ENCODE measurements at places on chromosomes 13 and 19. TPM values are rescaled to one million over a fixed set of nuclear protein-coding genes. Genes with fewer than 3 reads are reported as not detected.

Gene PLK5
- total RNA-seq: not detected

Gene ZNF738
- total RNA-seq: 28.2 TPM

Gene RXFP2
- total RNA-seq: not detected

Gene IFNL1
- total RNA-seq: 1.7 TPM

Gene CA11
- 11.9 TPM for total RNA-seq

Gene RGL3
- not detected for total RNA-seq

Gene BRME1
- total RNA-seq: 15.7 TPM

Gene TNNT1
- 1.3 TPM for total RNA-seq

Gene PSG7
- not detected for total RNA-seq

Gene IGFL3
- not detected for total RNA-seq

Gene SDHAF1
- total RNA-seq: 24.0 TPM

Gene TPTE2
- 0.30 TPM for total RNA-seq

Gene FUT3
- 3.6 TPM for total RNA-seq

Gene CYP4F12
- total RNA-seq: 0.16 TPM

Gene TSHZ3
- total RNA-seq: 0.74 TPM

Gene TGFBR3L
- total RNA-seq: 9.7 TPM

Gene CPT1C
- 1.9 TPM for total RNA-seq

Gene YJEFN3
- 21.3 TPM for total RNA-seq

Gene PLIN5
- 0.81 TPM for total RNA-seq

Gene NLRP7
- not detected for total RNA-seq

Gene MATK
- total RNA-seq: 19.2 TPM

Gene KLK3
- not detected for total RNA-seq

Gene EFNB2
- 0.23 TPM for total RNA-seq

Gene ZNF615
- 10.2 TPM for total RNA-seq

Gene PRTN3
- total RNA-seq: not detected

Gene FXYD7
- total RNA-seq: 1.0 TPM

Gene ZIC5
- total RNA-seq: not detected

Gene NXNL1
- total RNA-seq: not detected

Gene PEAK3
- total RNA-seq: 0.09 TPM

Gene FAM83E
- 7.5 TPM for total RNA-seq

Gene CGB5
- not detected for total RNA-seq

Gene CNN1
- not detected for total RNA-seq

Gene PDX1
- not detected for total RNA-seq

Gene ZNF90
- total RNA-seq: 26.8 TPM

Gene OR10H1
- total RNA-seq: not detected

Gene CGB2
- not detected for total RNA-seq

Gene SLC17A7
- total RNA-seq: 0.42 TPM

Gene ZNF610
- total RNA-seq: 2.3 TPM

Gene GARIN5A
- total RNA-seq: not detected

Gene PROZ
- not detected for total RNA-seq

Gene ZNF613
- 4.3 TPM for total RNA-seq

Gene CYSLTR2
- 3.1 TPM for total RNA-seq

Gene VSTM1
- not detected for total RNA-seq

Gene RSPH6A
- total RNA-seq: 0.60 TPM

Gene NMRK2
- not detected for total RNA-seq

Gene PLPP2
- total RNA-seq: 2.1 TPM

Gene KCTD12
- total RNA-seq: 6.6 TPM

Gene CCDC8
- total RNA-seq: not detected

Gene CABP5
- not detected for total RNA-seq

Gene ZNF253
- 23.8 TPM for total RNA-seq

Gene RGS9BP
- total RNA-seq: 0.31 TPM

Gene NALCN
- total RNA-seq: not detected
